Fibroblast of lung (primary cell): ENCODE measurements at places on chromosomes 16 and 17.

GRCh38 chr16:54285414-54286089 is 1.0 kb downstream of the IRX3 start:
- no peak for DNase-seq

DNA sequence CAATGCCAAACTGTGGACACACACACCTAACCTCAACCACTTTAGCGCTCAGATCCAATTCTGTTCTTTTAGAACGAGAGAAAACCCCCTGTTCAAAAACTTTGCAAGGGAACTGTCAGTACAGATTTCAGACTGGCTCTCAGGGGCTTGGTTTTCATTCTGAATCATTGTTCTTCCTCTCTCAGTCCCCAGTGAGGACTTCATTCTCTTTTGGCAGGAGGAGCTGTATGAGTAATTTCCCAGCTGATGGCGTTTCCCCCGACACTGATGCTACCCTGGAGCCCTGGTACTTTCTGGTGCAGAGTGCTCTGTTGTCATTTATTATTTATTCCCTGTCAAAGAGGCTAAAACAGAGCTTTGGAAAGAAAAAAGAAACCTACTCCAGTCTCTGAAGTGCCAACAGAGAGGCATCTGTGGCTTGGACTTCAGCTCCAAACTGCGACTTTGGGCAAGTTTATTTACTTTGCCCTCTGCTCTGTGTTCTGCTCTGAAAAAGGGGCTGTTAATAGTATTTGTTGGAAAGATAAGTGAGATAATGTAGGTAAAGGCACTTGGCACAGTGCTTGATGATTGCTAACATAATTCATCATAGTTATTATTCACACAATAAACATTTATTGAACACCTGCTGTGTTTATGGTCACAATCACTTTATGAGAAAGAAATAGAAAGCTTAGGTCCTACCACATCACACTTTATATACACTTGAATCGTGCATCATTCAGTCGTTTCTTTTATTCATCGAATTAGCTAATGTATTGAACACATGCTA is 28.3 kb downstream of the ETV4 start:
- peak; percentile 63 for DNase-seq

GRCh38 chr17:50059256-50059655 is 3.3 kb downstream of the ITGA3 start:
- DNase-seq, result no peak

- no peak for DNase-seq
These were observed 5.7 kb downstream of the CDC42EP4 start for GRCh38 chr17:73305845-73306836.

- DNase-seq, result peak; percentile 85
These were observed at the start of gene EFTUD2 for GRCh38 chr17:44899074-44899782. EFTUD2 (minus strand) TSS chr17:44899445; CDS start chr17:44894521, 4,924 bp downstream.

DNA sequence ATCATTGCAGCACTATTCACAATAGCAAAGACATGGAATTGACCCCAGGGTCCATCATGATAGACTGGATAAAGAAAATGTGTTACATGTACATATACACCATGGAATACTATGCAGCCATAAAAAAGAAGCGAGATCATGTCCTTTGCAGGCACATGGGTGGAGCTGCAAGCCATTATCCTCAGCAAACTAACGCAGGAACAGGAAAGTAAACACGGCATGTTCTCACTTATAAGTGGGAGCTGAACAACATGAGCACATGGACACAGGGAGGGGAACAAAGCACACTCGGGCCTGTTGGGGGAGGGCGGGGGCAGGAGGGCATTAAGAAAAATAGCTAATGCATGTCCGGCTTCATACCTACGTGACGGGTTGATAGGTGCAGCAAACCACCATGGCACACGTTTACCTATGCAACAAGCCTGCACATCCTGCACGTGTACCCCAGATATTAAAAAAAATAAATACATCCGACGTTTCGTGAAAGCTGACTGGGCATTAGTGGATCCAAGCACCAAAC is 28.9 kb downstream of the ZNF778 start:
- DNase-seq, result no peak

- DNase-seq, result no peak
These were observed 12.0 kb downstream of the SLC5A10 start for GRCh38 chr17:18964018-18964351.

DNA sequence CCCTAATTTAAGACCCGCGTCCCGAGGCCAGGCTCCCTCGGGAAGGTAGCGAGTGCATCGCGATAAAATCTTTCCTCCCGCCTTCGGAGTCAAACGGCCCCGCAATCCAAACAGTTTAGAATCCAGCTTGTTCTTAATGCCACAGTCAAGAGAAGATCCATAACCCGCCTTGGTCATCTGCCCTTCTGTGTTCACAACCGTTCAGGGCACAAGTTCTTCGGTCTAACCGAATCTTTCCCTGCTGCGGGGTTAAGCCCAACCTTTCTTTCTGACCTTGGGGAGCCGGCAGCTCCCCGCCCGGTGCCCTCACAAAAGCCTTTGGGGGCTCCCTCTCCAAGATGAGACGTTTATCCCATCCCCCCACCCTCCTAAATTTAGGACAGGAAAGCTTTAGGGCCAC is 30.3 kb downstream of the CPSF4L start:
- DNase-seq, result peak; percentile 21

GRCh38 chr16:76081967-76082366 is 195.2 kb upstream of the CNTNAP4 start:
- DNase-seq, result no peak

DNA sequence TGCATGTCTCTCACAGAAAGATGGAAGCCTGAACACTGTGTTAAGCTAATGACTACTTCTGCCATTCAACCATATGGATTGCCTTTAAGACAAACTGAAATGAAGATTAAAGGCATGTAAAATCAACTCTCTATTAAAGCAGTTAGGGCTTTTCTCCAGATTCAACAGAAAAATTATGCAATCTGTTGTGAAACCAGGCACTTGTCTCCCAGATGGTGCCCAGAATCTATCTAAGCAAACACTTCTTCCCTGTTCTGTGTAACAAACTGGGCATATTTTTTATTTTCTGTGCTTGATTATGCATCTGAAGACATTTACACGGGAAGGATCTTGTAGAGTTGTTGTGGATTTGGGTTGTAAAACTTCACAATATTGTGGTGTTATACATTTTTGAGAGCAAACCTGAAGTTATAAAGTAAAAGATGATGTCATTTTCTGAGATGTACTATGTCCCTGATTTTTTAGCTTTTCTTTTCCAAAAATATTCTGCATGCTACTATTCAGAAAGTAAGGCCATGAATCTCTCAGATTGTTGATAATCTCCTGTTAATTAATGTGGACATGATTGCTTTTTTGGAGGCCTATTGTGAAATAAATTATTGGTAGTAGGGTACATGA is 1550.3 kb downstream of the CDH8 start:
- no peak for DNase-seq

DNA sequence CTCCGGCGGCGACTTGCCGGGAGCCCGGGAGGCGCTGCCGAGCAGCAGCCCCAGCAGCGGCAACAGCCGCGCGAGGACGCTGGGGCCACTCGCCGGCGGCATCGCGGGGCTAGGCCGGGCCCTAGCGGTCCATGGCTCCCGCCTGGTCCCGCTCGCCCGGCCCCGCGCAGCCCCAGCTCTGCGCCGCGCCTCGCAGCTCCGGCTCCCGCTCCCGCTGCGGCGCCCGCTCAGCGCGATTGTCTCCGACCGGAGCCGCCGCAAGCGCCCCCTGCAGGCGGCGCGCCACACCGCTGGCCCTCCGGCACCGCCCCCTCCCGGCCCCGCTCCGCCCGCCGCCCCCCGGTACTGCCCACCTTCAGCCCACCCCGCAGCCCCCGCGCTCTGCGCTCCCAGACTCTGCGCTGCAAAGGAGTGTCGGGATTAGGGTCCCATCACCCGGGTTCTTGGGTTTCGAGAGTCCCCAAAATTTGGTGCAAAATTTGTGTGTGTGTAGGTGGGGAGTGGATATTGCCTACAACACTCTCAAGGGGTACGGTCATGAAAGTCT is at the start of gene FAM171A2:
FAM171A2 (minus strand) TSS at position 241 of the 547 bp plus-strand sequence; CDS start at position 102, 139 bp downstream.
- DNase-seq, result peak; percentile 40

DNA sequence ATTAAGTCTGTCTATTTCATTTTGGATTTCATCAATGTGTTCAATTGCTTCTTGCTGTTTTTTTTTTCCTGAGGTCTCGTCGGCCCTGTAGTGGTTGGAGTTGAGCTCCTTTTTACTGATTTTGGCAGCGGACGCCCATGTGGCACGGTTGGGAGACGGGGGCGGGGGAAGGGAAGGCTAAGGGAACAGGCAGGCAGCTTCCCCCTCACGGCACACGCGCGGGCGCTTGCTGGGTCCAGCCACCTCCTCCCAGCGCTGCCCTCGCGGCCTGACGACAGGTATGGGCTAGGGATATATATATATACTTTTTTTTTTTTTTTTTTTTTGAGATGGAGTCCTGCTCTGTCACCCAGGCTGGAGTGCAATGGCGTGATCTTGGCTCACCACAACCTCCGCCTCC is 11.4 kb downstream of the HSF5 start:
- no peak for DNase-seq

DNA sequence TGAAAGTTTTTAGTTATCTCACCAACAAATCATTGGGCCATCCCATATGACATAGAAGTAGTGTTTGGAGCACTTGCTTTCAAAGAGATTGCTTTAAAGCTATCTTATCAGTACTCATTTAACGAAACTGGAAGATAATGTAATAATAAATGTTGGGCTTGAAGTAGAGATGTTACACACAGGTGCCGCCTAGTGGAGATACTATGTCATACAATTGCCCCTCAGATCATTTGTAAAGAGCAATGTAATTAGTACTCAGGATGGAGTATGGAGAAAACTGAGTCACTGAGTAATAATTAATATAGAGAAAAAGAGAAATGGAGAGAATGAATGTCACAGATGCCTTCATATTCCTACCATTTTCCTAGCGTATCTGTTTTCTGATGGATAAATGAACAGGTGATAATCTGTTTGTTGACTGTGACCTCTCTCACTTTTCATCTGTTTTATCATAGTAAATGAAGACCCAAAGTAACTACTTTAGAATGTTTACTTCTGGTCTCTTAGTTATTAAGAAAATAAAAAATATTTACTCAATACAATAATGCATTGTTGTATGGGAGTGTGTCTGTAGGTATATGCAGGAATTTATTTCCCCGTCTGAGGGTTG is 80.4 kb downstream of the EFCAB5 start:
- peak; percentile 67 for DNase-seq
